ENCODE measurements at places on chromosomes 5 and 9.

DNA sequence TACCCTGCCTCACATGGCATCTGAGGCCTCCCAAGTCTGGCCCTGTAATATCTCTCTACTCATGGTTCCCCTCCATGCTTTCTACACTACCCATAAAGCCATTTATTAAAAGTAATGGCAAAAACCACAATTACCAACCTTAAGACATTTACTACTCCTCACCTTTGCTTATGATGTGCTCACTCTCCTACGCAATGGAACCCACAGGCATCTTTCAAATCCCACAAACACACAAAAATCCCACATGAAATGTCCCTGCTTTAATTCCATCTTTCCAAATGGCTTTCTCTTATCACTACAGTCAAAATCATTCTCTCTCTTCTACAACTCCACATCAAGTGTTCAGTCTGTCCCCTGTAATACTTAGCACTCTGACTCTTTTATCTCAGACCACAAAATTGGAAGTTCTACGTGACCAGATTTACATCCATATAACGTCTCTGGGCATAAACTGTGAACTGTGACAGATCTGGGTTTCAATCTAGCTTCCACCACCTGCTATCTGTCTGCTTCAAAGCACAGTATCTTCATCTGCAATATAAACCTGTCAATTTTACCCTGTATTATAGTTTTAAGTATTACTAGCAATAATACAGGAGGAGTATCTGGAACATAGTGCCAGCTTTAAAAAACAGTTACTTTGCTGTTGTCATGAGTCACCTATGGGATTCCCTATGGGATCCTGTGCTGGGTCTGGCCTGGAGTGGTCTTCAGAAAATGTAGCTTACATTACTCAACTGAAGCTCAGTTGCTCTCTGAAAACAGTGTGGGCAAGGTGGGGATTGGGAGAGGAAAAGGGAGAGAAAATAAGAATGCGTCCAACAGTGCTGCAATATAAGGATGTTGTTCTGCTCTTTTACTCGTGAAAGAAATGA is 137.1 kb upstream of the TRIM32 start:
- DNase-seq, result no peak

DNA sequence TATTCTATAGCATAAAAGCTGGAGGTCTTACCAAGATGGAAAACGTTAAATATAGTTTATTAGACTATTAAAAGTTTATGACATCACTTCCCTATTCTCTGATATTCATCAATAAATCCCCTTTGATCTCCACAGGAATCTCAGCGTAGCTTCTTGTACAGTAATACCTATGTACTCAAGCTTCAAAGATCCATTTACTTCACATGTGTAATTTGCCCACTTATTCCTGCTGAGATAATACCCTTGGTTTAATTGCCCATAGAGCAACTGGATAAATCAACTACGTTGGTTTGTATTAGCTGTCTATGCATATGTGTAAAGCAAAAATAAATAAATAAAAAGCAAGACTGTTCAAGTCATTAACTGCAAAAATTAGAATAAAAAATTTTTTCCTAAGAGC is 219.7 kb downstream of the EFNA5 start:
- no peak for DNase-seq

DNA sequence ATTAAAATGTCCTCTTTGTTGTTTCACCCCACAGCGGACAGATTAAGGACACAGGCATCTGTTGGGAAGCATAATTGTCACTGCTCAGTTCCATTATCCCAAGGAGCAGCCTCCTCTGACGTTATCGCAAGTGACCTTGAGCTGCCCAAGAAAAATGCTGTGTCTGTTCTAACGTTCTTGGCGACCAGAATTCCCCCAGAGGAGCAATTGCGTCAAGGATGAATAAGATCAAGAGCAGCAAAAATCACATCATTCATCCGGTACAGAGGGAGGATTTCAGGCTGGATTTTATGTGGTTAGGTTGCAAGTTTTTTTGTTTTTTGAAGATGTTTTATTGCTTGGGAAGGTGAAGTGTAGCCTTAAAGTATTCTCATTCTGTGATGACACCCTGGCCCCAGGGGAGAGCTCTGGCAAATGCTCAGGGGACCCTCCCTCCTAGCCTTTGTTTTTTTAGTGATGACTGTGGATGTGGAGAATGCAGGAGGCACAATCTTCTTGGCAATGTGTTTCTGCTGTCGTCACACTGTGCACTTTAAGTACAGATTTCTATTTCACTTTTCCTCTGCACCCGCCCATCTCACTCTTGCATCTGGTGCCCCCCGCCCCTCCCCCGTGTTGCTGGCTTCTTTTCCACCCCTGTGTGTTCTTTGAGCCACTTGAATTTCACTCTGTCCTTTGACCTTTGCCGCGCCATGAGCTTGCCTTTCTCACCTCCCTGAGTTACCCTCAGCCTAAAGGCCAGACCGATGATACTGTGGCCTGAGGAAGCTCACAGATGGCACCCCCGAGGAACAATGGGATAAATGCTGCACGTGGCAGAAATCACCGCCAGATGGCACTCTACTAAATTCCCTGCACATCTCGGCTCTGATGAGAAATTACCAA is 308.5 kb downstream of the RAB3C start:
- DNase-seq, result peak; percentile 20

DNA sequence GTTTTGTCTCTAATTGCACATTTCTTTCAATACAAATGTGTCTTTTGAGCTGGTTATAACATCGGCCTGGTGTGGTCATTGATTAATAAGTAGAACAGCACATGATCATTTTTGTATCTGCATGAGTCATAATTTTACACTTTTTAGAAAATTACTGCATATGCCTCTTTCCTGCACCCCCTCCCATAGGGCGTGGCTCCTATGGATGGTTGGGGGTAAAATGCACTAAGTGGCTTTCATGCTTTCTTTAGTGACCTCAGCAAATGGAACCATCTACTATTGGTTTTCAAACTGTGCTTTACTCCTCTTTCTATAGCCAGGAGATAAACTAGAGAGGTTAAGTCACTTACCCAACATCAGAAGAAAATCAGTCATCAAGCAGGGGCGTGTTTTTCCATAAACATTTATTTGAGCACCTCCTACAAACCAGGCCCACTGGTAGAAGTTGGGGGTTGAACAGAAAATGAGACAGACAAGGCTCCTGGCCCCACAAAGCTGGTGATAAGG is 3.8 kb downstream of the ANXA6 start:
- DNase-seq, result no peak

DNA sequence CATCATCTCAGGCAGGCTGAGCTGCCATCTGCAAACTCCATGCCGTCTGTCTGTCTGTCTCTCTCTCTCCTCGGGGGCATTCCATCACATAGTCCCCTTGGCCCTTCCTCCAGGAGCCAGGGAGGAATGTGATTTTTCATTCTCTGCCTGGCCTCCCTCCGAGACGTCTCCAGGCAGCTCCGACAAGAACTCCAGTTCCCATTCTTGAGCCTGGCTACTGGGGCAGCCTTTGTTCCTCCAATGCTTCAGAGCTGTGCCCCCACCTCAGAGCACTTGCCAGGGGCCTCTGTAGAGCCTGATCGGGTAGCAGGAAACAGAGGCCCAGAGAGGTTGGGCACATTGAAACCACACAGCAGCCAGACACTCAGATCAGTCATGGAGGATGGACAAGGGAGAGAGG is 74.0 kb downstream of the COL27A1 start:
- DNase-seq, result no peak

- DNase-seq, result no peak
Observed at GRCh38 chr9:125990793-125991220, 243.6 kb downstream of the PBX3 start.

- no peak for DNase-seq
Observed at GRCh38 chr5:116759860-116760640, 185.4 kb upstream of the SEMA6A start.

- DNase-seq, result no peak
Observed at GRCh38 chr5:10610058-10610457, 46.2 kb downstream of the ANKRD33B start.

GRCh38 chr5:36373527-36374086 is 71.9 kb upstream of the RANBP3L start:
- no peak for DNase-seq

DNA sequence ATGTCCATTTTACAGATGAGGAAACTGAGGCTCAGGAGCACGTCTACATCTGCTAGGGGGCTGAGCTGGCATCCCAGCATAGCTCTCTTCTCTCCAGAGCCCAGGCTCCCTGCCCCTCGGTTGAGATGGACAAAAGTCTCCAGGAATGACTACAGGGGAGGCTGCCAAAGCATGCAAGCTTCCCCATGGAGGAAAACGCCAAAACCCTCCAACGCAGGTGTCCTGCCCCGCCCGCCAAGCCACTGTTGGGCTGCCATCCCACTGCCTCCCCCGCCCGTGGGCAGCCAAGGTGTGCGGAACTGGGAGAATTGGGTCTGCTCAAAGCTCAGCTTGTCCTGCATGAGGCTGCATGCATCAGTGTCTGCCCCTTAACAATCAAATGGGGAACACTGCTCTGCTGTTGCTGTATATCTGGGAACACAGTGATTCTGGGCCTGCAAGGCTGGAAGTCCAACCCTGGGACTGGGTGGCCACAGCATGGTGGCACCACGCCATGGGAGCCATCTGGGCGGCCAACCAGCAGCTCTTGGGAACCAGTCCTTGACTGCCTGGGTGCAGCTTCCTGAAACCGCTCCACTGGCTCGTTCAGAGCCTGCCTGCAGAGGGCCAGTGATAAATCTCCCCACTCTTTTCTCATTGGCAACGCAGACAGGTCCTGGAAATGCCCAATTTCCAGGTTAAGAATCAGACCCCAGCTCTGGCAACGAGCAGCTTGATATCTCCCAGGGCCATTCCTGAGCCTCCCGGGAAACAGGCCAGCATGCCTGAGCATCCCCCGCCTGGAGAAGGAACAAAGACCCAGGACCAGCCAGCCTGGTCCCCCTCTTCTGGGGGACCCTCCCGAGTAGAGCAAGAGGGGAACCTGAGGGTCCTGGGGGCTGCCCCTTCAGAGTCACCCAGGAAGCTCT is 3.5 kb downstream of the RALGDS start:
- no peak for DNase-seq

DNA sequence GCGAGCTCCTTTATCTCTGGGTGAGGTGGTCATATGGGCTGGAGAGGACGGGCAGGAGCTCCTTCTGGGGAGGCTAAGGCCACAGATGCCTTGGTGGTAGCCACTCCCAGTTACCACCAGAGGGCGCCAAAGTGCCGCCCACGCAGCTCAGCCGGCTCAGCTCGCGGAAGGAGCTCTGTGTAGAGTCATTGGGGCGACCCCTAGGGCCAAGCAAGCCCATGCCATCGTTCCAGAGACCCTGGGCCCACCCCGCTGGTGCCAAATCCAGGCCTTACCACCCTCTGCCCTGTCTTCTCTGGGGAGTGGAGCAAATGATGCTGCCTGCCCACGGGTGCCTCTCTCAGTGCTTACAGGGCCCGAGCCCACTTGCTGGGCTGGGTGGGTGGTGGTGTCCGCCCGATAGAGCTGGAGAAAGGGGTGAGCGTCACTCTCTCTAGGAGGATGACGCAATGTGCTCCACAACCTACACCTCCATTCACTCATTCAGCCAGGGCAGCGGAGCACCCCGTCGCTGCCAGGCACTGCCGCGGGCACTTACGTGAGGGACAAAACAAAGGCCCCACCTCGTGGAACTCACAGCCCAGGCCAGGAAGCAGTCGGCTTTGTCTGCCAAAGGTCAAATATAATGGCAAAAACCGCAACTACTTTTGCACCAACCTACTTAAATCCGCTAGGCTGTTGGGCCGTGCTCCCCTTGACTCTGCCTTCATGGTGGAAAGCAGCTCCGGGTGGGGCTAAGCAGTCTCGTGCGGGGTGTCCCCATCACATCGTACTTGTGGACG is 13.8 kb downstream of the TSPAN17 start:
- DNase-seq, result peak; percentile 70

DNA sequence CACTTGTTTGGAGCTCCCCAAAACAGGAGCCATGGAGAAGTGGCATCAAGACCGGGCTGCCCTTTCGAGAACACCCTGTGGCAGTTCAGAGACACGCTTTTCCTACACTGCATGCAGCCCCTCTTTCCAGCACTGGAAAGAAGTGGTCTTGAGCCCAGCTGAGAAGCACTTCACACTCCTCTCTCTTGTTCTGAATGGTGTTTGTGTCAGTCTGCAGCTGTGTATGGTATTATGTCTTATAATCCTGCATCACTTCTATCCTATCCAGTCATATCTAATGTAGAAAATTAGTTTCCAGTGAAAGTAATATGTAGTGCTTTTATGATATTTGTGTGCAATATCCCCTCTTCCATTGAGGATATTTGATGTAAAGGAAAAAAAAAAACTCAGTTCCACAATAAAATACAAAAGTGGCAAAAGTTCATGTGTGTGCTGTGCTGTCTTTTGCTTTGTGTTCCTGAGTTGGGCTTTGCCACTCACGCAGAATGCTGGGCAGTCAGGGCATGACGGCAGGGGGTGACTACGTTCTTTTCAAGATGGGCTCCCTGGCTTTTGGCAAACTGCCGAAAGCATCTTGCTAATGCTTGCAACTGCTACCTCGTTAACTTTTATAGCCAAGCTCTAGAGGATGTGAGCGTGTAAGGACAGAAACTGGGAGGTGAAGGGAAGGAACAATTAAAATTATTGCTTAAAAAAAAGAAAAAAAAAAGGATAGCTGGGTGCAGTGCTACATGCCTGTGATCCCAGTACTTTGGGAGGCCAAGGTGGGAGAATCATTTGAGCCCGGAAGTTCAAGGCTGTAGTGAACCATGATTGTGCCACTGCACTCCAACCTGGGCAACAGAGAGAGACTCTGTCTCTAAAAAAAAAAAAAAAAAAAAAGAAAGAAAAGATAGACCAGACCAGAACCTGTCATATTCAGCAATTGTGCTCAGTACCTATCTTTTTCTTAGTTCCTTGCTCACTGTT is 102.2 kb downstream of the MAP1B start:
- no peak for DNase-seq

All from iPS DF 19.7 (cell line).